ENCODE measurements at places on chromosomes 2 and 18.

DNA sequence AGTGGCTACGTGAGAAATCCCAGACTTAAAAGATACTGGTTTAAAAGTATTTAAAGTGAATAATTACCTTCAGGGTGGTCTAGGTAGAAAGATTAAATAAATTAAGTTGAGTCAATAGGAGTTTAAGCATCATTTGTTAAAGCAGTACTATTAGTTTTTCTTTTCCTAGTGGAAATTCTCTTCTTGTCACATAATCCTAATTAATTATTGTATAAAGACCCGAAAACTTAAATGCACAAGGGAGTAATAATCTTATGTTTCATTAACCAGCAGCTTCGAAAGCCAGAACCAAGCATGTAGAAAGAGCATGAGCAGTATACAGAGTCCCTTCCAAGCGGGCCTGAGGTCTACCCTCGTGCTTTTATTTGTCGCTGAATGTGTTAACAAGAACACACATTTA, 90.2 kb upstream of the SKOR2 start:
- DNase-seq = no peak

DNA sequence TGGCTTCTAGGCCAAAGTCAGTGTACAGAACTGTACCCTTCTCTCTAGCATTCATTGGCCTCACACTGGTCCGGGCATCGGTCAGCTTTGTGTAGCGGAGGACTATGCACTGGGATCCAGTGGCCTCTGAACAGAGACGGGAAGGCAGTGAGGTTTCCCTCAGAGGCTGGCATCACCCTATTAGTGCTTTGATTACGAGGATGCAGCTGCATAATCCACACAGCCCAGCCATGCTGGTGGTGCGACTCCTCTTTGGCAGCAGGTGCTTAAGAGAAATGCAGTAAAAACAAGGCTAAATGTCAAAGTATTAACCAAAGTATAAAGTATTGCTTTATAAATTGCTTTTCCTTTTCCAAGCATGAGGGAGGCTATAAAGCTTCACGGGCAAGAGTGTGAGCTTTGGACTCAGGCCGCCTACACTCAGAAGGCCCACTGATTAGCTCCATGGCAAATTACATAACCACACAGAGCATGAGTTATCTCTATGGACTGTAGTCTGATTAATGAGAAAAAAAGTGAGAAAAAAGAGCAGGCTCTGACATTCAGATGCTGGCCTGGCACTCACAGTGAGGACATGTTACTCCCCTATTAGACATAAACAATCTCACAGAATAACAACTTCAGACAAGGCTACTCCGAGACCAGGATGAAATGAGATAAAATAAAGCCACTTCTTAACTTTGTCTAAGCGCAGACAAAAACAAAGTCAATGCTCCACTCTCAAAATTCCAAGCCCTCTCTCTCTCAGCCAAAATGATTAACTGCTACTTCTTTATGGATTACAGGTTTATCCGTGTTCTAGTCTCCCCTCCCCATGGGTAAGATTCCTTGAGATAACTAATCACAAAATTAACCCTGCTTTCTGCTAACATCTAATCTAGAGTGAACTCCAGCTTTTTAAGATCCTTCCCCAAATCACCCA, 6.4 kb upstream of the CRYGC start:
- no peak for DNase-seq

DNA sequence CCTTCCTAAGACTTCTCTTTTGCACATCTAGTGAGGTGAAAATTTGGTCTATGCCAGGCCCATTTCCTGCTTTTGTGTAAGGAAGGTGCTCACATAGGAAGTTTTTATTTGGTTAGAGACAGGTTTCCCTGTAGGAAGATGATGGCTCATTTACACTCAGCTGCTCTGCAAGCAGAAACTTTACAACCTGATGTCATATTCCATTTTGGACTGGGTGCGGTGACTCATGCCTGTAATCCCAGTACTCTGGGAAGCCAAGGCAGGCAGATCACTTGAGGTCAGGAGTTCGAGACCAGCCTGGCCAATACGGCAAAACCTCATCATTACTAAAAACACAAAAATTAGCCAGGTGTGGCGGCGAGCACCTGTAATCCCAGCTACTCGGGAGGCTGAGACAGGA, 35.8 kb downstream of the CASP10 start:
- no peak for DNase-seq

- DNase-seq = no peak
These were observed 32.6 kb downstream of the LAMA3 start for GRCh38 chr18:23721696-23722480.

GRCh38 chr2:233351423-233351822, 2.9 kb upstream of the DGKD start:
- no peak for DNase-seq
